ENCODE measurements at places on chromosomes 1 and 21.

- no peak for DNase-seq
Measured at GRCh38 chr1:39229504-39229903, 25.0 kb downstream of the MACF1 start.

- DNase-seq: no peak
Measured at GRCh38 chr1:36773827-36774541, 260.3 kb downstream of the GRIK3 start.

- DNase-seq: no peak
Measured at GRCh38 chr1:64137412-64137803, 66.0 kb upstream of the UBE2U start.

- DNase-seq: no peak
Measured at GRCh38 chr1:12461754-12462153, 156.3 kb downstream of the DHRS3 start.

DNA sequence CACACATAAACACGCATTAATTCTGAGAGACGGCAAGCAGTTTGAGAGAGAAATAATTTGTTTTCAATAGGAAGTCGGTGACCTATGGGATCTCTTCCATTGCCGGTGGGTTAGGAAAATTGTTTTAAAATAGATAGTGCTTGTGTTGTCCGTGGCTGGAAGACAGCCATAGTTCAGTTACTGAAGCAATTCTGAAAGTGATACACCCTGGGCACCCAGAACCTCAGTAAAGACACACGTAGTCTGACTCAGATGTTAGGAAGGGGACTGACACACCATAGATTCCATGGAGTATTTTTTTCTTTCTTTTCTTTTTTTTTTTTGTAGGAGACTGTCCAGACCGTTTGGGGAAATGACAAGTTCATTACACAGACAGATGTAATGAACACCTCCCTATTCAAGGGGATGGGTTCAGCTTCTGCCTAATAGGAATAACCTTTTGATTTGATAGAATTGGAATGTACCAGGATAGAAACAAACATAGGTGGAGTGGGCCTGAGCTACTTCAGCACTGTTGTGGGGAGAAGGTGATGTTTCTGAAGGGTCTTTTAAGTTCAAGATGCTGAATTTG is 1.6 kb downstream of the C1orf21 start:
- peak; percentile 35 for DNase-seq

- DNase-seq: no peak
Measured at GRCh38 chr1:95558791-95559190, 324.8 kb downstream of the RWDD3 start.

GRCh38 chr1:154627257-154628120 is 19.5 kb upstream of the ADAR start:
- peak; percentile 95 for DNase-seq

GRCh38 chr1:76503100-76503499 is 364.2 kb upstream of the ST6GALNAC5 start:
- DNase-seq: no peak

DNA sequence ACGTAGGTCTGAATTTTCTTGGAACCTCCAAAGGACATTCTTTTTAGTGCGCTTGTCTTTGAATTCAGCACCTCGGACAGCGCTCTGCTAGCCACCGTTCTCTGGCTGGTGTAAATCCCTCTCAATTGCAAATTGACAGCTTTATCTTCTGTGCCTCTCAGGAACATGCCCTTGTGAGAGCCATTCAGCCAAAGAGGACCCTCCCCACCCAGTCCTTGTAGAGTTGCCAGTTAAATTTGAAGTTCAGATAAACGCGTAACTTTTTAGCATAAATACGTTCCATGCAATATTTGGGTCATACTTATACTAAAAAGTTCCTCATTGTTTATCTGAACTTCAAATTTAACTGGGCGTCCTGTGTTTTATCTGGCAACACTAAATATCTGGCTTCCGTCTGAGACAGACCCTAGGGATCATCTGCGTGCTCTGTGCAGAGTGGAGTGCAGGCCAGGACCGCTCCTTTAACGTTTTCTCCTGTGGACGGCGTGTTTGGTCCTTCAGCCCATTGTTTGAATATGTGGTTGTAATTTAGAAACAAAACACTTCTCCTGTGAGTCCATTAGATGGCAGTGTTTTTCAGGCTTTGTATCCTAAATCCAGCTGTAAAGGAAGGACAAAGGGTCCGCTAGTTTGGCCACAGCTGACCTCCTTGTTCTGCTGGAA is 7.0 kb downstream of the KCNAB2 start:
- DNase-seq: peak; percentile 73

GRCh38 chr1:29563092-29563491 is 326.8 kb downstream of the PTPRU start:
- DNase-seq: no peak

DNA sequence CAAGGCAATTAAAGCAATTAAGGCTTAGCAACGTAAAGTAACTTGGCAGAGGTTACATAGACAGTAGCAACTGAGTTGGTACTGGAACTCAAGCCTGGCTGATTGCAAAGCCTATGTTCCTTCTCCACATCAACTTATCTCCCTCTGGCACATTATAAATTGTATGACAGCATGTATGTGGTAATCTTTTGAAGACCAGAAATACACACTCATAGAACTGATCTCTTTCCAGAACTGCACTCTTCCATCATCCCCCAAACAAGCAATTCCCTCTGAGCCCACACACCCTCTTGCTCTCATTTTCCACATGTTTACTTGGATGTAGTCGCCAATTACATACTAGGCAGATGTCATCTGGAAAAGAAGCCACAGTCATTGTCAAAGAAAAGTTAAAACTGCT is 502.2 kb downstream of the PLPP3 start:
- DNase-seq: no peak

DNA sequence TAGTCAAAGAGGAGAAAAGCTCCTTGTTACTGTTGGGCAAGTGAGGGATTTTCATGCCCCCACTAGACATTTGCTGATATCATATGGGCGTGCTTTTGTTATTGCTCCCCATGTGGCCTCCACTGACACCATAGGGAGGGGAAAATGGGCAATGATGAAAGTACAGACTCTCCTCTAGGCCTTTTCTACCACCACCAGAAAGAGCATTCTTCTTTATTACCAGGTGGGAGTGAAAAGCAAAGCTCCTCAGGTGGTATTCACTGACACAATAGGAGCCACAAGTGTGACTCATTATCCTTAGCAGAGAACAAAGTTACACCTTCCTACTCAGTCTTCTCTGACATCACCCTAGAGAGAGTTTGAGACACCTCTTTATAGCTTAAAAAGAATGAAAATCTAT is 667.1 kb downstream of the LTN1 start:
- DNase-seq: no peak

GRCh38 chr1:104265163-104265562 is 515.5 kb downstream of the AMY1C start:
- no peak for DNase-seq

DNA sequence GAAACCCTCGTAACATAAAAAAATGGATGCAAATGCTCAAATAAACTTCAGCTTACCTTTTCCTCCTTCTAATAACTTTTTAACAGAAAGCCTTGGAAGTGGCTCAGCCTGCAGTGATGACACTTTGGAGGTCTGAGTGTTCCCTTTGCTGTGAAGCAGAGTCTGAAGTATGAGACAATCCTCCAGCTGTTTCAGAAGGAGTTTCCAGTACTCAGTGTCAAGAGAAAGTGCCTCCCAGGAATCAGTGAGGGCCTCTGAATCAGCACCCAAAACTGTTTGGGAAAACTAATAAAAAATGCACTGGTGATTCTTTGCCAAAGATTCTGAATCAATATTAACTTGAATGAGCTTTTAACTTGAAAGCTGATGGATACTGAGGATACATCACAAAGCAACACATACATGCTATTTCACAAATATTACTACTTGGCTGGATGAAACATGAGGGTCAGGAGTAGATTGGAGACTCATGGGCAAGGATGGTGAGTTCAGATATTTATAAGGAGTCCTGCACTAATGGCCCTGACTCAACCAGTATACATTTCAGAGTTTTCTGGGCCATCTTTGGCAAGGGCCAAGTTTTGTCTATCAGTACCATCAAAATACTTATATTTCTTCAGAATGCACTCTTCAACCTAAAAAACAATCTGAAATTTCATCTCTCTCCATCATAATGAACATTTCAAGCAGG is 77.0 kb downstream of the IARS2 start:
- DNase-seq: no peak

- DNase-seq: no peak
Measured at GRCh38 chr1:45669379-45669778, 17.0 kb downstream of the GPBP1L1 start.

DNA sequence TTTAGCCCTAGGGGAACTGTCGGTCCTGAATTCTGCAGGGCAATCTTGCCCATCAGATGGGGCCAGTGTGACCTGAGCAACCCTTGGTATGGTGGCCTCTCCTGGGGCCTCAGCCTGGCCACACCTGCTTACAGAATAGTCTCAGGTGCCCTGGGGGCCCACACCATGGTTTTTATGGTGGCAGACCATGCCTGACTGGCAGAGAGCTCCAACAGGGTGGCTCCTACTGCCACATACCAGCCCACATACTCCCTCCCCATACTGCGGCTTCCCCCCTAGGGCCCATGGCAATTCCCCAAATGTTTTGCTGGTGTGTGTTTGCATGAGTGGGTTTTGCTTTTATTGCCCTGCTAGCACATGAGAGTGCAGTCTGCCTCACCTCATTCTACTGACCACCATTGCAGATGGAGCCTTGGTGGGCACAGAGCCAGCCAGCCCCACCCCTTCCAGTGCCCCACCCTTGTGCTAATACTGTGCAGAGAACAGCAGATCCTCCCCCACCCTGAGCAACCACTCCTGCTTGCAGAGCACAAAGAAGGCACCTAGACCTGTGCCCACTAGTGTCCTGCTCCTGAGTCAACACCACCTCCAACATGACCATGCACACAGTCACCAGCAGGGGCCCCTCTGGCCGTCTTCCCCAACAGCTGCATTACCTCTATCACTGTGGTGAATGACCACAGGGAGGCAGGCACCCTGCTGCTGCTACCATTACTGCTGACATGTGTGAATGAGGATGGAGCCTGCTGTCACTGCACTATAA is 86.8 kb downstream of the GDAP2 start:
- no peak for DNase-seq
